ENCODE measurements at places on chromosomes 4 and X. TPM values are rescaled to one million over a fixed set of nuclear protein-coding genes. Genes with fewer than 3 reads are reported as not detected.
A peak's percentile ranks its signal among the peaks of the same experiment; 100 is the strongest.

The MAMLD1 gene
- total RNA-seq: 2.5 TPM

GRCh38 chr4:83012200-83012686, 1.6 kb upstream of the LIN54 start:
- peak; percentile 42 for DNase-seq
- H3K27me3 ChIP-seq: no peaks in the 10 kb centered on the region
- H3K4me3 ChIP-seq: peak overlapping the region; percentile 83
- peaks cover 32% of the 10 kb centered on the region for H3K4me1 ChIP-seq

The FAM47A gene
- not detected for total RNA-seq

DNA sequence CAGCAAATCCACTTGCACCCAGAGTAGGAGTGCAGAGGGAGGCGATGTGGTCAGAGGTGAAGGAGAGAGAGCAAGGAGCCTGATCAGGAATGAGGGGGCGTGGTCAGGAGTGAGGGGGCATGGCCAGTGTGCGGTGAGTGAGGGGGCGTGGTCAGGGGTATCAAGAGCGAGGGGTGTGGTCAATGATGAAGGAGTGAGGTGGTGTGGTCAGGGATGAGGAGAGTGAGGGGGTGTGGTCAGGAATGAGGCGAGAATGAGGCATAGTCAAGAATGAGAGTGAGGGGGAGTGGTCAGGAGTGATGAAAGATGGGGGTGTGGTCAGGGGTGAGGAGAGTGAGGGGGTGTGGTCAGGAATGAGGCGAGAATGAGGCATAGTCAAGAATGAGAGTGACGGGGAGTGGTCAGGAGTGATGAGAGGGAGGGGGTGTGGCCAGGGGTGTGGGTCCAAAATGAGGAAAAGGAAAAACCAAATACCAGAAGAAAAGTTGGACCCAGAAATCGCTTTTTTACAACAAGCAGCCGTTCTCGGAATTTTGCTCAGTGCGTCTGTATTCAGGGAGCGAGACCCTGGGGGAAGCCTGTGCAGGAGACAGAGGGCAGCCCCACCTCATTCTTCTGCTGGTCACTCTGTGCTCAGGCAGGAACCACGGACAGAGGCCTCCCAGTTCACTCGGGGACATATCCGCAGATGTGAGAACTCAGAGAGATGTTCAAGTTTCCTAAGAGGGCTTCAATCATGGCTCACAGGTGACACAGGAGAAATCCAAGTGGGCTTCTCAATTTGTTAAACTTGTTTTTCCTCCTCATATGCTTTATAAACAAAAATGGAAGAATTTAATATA, 47.5 kb downstream of the MAGEA1 start:
- no peak overlapping the region for H3K27ac ChIP-seq
- H3K27me3 ChIP-seq: peaks cover 34% of the 10 kb centered on the region
- no peak overlapping the region for H3K4me3 ChIP-seq
- no peaks in the 10 kb centered on the region for H3K4me1 ChIP-seq

The HPGD gene
- 0.96 TPM for total RNA-seq

DNA sequence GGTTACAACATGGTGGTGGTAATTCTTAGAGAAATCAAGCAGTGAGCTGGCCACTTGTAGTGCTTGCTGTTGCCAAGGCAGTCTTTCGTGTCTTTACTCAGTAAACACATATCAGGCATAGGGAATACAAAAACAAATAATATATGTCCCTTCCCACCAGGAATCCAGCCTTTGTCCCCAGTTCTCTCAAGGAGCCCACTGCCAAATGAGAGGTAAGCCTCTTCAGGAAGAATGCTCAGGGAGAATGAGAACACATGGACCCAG, 421 bp upstream of the PLAC1 start:
- peaks cover 34% of the 10 kb centered on the region for H3K4me1 ChIP-seq
- no peaks in the 10 kb centered on the region for H3K27me3 ChIP-seq
- no peak overlapping the region for H3K4me3 ChIP-seq
- no peak for DNase-seq

DNA sequence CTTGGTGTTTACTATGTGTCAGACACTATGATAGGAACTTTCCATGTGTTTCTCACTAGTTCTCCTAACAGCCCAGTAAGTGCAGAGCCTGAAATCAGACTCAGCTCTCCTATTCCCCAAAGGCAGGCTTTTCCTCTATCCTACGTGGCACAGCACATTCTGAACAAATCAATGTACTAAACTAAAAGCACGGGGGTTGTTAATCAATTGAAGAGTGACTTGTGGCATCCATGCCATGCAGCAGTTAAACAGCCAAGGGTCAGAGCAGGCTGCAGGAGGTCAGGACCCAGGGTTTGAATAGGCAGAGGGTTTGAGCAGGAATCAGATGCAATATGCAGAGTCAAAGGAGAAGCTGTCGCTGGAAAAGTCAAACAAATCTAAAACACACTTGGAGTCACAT, 289.7 kb upstream of the LDB2 start:
- no peaks in the 10 kb centered on the region for H3K4me1 ChIP-seq
- no peak for DNase-seq
- H3K27me3 ChIP-seq: no peaks in the 10 kb centered on the region
- H3K27ac ChIP-seq: no peak overlapping the region
- no peaks in the 10 kb centered on the region for H3K36me3 ChIP-seq

- H3K27ac ChIP-seq: no peak overlapping the region
- H3K4me1 ChIP-seq: no peaks in the 10 kb centered on the region
- no peak overlapping the region for H3K4me3 ChIP-seq
- H3K27me3 ChIP-seq: no peaks in the 10 kb centered on the region
- H3K36me3 ChIP-seq: peaks cover 7% of the 10 kb centered on the region
Measured at GRCh38 chr4:122170775-122171174, 18.6 kb downstream of the BLTP1 start.

The FGF13 gene
- total RNA-seq: 0.90 TPM

The ELOVL6 gene
- total RNA-seq: 13.2 TPM

The GRPEL1 gene
- total RNA-seq: 49.3 TPM

DNA sequence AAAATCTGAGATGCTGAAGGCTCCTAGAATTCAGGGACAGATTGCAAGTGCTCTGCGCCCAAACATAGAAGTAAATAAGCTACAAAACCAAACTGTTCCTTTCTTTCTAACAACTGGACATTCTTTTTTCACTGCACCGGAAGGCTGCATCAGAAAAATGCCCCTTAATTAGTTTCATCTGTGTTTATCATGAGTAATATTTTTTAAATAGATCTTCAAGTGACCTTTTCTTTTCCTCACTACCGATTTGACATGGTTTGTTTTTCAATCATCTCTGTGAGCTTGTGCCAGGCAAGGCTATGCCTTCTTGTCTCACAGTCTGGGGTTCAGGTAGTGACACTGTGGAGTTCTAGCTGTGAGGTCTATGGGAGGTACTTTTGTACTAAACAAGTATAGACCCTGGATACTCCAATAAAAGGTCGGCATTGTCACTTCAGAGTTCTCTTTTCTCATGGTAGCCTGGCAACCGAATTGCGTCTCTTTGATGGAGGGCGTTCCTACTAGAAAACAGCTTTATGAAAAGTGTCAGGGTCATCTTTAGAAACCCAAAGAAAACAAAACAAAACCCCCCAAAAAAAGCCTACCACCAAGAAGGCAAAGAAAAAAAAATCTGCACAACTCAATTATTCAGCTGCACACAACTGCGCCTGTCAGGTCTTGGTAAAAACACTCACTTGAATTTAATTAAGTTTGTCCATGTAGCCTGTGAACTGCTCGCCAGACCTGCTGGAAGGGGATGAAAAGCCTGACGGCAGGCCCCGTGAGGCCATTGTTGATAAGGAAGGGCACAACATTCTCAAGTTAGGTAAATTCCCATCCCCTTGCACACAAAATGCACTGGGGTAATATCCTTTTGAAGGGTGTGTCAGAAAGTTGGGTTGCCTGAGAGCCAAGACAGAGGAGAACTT, 22.8 kb upstream of the ADAMTS3 start:
- no peaks in the 10 kb centered on the region for H3K36me3 ChIP-seq
- no peaks in the 10 kb centered on the region for H3K27me3 ChIP-seq
- no peaks in the 10 kb centered on the region for H3K4me1 ChIP-seq

The FABP2 gene
- total RNA-seq: not detected

GRCh38 chrX:117996918-117997480, 119.6 kb downstream of the KLHL13 start:
- no peaks in the 10 kb centered on the region for H3K27me3 ChIP-seq
- no peaks in the 10 kb centered on the region for H3K36me3 ChIP-seq
- DNase-seq: no peak
- H3K27ac ChIP-seq: no peak overlapping the region

All from PC-9 (cell line).